Stimulated activated CD8-positive, alpha-beta memory T cell treated with anti-CD3 and anti-CD28 coated beads, Interleukin-15, amount 100 ng/mL, for 48 hours (primary cell): ENCODE measurements at places on chromosomes 3 and 15.

DNA sequence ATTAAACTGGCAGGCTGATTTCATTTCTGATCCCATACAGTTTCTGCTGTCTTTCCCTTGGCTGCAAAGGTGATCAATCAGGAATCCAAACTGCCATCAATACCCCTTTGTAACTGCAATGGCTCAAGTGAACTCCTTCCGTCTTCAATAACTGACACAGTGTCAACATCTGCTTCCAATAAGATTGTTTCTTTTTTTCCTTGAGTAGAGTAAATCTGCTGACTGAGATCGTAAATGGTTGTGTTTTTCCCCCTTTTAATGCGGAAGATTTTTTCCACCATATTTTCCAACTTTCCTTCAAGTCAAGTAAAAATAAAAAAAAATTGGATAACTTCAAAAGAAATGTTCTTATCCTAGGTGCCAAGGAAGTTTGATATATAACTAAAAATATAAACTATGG is 48.7 kb downstream of the VGLL3 start:
- DNase-seq: no peak

GRCh38 chr3:4756855-4757574 is 222.2 kb upstream of the BHLHE40 start:
- DNase-seq: no peak

- DNase-seq: no peak
These were observed 8.0 kb upstream of the B3GNT5 start for GRCh38 chr3:183244981-183245476.

- DNase-seq: peak; percentile 47
These were observed 2.0 kb upstream of the HYAL2 start for GRCh38 chr3:50324351-50325112.

GRCh38 chr3:99484871-99485270 is 153.5 kb upstream of the COL8A1 start:
- no peak for DNase-seq

DNA sequence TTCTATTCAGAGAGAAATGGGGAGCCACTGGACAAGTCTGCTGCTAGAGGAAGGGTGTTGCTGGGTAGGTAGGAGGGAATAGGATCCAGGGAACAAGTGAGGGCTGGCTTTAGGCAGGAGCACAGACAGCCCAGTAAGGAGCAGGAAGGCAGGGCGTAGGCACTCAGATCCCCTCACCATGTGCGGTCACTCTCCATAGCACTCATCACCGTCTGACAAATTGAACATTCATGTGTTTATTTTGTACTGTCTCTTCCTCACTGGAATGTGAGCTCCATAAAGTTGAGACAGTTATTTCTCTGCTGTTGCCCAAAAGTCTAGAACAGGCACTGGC is 24.2 kb upstream of the LRRC34 start:
- DNase-seq: no peak

GRCh38 chr3:7271631-7272030 is 410.7 kb downstream of the GRM7 start:
- DNase-seq: no peak

DNA sequence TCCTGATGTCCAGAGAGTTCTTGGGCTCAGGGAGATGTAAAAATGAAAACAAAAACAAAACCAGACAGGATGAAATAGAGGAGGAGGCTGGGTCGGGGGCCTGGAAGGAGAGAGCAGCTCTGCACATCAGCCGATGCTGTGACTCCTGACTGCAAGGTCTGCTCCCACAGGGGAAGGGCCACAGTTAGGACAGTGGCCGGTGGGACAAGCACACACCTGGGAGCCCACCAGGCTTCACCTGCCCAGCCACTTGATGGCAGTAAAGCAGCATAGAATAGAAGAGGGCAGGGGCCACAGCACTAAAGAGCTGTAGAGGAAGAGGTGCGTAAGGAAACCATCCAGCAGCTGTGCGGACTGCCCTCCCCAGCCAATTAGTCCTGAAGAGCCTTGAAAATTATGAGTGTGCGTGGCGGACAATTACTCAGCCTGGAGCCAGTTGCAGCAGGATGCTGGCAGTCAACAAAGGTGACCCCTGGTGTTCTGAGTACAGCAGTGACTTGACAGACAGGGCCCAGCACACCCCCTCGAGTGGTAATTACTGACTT is 29.8 kb downstream of the ALS2CL start:
- DNase-seq: no peak
